ENCODE measurements at places on chromosomes 3 and 15. TPM values are rescaled to one million over a fixed set of nuclear protein-coding genes. Genes with fewer than 3 reads are reported as not detected.

- DNase-seq, result no peak
- H3K36me3 ChIP-seq, result no peaks in the 10 kb centered on the region
- no peak overlapping the region for H3K4me3 ChIP-seq
- no peaks in the 10 kb centered on the region for H3K27me3 ChIP-seq
Observed at GRCh38 chr15:76994496-76994895, 430 bp upstream of the PSTPIP1 start.

GRCh38 chr3:100982710-100983109 is 10.5 kb downstream of the ABI3BP start:
- peak; percentile 85 for DNase-seq
- peak overlapping the region; percentile 73 for H3K27ac ChIP-seq
- peaks cover 43% of the 10 kb centered on the region for H3K4me1 ChIP-seq

- H3K27ac ChIP-seq, result no peak overlapping the region
- peaks cover 57% of the 10 kb centered on the region for H3K36me3 ChIP-seq
- no peak overlapping the region for H3K4me3 ChIP-seq
Observed at GRCh38 chr3:52742418-52743041, 28.2 kb downstream of the NEK4 start.

DNA sequence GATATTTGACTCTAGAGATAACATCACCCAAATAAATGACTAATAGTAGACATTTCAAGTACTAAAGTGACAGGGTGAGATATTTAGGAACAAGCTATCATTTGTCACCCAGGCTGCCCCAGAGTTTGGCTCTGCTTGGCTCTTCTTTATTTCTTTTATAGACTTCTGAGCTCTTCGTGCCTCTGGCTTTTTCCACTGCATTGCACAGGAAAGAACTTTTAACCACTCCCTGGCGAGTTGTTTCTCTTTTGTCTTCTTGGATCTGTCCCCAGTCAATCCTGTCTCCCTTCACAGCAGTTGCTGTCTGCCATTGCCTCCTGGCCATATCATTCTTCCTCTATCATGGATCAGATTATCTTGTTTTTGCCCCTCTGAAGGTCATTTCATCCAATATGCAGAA is 339.2 kb upstream of the DCBLD2 start:
- no peaks in the 10 kb centered on the region for H3K4me1 ChIP-seq
- H3K36me3 ChIP-seq, result no peaks in the 10 kb centered on the region
- no peaks in the 10 kb centered on the region for H3K27me3 ChIP-seq
- H3K4me3 ChIP-seq, result no peak overlapping the region
- no peak overlapping the region for H3K27ac ChIP-seq

AVEN gene
- 20.0 TPM for total RNA-seq

PAK6 gene
- total RNA-seq, result 3.0 TPM

GRCh38 chr3:36077320-36077719 is 303.0 kb upstream of the STAC start:
- H3K4me1 ChIP-seq, result no peaks in the 10 kb centered on the region
- H3K27me3 ChIP-seq, result no peaks in the 10 kb centered on the region
- DNase-seq, result no peak
- no peak overlapping the region for H3K27ac ChIP-seq
- H3K36me3 ChIP-seq, result no peaks in the 10 kb centered on the region

- DNase-seq, result peak; percentile 60
- peak overlapping the region; percentile 8 for H3K4me3 ChIP-seq
- no peaks in the 10 kb centered on the region for H3K36me3 ChIP-seq
- H3K27me3 ChIP-seq, result peaks cover 35% of the 10 kb centered on the region
Observed at GRCh38 chr3:184604039-184604601, 42.5 kb downstream of the EPHB3 start.

GRCh38 chr3:58256061-58256460 is 18.5 kb downstream of the ABHD6 start:
- no peak overlapping the region for H3K4me3 ChIP-seq
- no peak for DNase-seq
- H3K36me3 ChIP-seq, result no peaks in the 10 kb centered on the region
- H3K27me3 ChIP-seq, result no peaks in the 10 kb centered on the region
- H3K27ac ChIP-seq, result no peak overlapping the region

TRAT1 gene
- total RNA-seq, result not detected

KCNMB3 gene
- 7.2 TPM for total RNA-seq

DNA sequence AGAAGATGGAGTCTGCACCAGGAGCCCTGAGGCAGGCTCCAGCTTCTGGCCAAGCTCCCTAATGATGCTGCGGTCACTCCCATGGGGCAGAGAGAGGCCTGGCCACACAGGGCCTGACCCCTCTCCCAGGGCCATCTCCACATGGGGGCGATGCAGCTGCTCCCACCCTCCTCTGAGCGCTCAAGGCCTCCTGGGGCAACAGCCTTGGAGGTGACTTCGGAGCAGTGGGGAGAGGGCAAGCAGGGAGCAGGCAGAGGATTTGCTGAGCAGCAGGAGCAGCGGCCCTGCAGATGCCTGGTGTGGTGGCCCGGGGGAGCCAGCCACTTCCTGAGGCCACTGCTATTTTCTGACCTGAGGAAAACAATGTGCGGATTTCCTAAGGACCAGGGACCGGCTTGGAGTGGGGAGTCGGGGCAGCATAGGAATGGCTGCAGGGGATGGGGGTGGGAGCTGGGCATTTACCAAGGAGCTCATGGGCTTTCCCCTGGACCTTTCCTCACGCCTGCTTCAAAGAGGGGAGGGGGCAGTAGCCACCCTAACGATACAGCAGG is 81.6 kb upstream of the RPL32 start:
- peaks cover 24% of the 10 kb centered on the region for H3K36me3 ChIP-seq
- no peaks in the 10 kb centered on the region for H3K4me1 ChIP-seq
- DNase-seq, result no peak
- H3K4me3 ChIP-seq, result no peak overlapping the region
- no peak overlapping the region for H3K27ac ChIP-seq

LIPH gene
- not detected for total RNA-seq

DNA sequence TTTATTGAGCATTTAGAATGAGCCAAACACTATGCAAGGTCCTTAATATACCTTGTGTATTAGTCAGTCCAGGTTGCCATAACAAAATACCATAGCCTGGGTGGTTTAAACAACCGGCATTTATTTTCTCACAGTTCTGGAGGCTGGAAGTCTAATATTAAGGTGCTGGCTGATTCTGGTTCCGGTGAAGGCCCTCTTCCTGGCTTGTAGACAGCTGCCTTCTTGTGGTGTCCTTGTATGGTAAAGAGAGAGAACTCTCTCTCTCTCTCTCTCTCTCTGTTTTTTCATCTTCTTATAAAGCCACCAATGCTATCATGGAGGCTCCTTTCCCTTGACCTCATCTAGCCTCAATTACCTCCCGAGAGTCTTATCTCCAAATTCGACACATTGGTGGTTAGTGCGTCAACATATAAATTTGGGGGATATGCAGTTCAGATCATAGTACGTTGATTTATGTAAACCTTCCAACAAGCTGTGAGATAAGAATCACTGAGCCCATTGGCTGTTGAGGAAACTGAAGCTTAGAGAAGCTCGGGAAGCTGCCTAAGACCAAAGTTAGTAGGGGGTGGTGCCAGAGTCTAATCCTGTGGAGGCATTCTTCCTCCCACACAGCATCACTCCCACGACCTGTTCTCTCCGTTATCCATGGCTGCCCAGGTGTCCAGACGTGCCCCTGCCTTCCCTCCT is 298.0 kb upstream of the PROK2 start:
- no peak overlapping the region for H3K4me3 ChIP-seq
- no peaks in the 10 kb centered on the region for H3K27me3 ChIP-seq
- no peak for DNase-seq
- H3K27ac ChIP-seq, result no peak overlapping the region
- no peaks in the 10 kb centered on the region for H3K4me1 ChIP-seq

DNA sequence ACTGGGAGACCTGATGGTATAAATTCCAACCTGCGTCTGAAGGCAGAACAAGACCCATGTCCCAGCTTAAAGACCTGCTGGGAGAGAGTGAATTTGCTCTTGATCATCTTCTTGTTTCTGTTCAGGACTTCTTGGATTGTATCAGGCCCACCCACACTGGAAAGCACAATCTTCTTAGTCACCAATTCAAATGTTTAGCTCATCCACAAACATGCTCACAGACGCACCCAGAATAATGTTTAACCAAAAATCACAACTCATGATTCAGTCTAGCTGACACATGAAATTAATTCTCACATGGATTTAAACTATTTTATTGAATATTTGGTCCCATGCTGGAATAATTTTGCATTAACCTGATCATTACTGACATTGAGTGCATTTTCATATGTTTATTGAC is 37.8 kb upstream of the GOLGA6L2 start:
- H3K4me3 ChIP-seq, result no peak overlapping the region
- no peak for DNase-seq

GRCh38 chr3:61912158-61912557 is 350.8 kb downstream of the PTPRG start:
- no peaks in the 10 kb centered on the region for H3K4me1 ChIP-seq
- no peaks in the 10 kb centered on the region for H3K27me3 ChIP-seq
- no peak overlapping the region for H3K4me3 ChIP-seq
- H3K36me3 ChIP-seq, result no peaks in the 10 kb centered on the region

DNA sequence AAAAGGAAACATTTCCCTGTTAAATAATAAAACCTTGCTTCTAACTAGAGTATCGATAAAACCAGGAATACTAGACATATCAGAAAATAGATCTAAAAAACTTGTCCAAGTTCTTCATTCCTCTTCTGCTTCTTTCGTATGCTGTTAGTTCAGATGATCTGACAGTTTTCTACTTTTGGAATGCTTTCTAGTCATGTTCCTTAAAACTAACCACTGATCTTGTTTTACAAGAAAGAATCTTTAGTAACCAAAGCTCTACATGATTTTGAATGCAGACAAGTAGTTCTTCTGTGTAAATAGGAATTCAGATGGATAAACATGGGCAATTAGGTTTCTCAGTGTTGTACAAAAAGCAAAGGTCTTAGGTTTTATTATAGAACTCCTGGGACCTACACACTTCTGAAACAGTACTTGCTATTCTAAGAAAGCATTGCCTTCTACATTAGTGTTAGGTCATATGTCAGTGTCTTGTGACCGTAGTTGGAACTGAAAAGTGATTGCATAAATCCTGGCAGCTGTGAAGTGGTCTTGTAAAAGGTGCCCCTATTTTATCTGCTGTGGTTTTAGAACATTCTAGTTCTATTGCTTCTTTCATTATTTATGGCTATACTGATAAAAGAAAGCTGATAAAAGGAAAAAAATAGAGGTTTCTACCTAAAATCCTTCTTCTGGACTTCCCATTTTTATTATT is 40.7 kb downstream of the SNRK start:
- no peaks in the 10 kb centered on the region for H3K36me3 ChIP-seq
- peak overlapping the region; percentile 69 for H3K27ac ChIP-seq
- no peak for DNase-seq
- H3K4me3 ChIP-seq, result no peak overlapping the region
- no peaks in the 10 kb centered on the region for H3K4me1 ChIP-seq

SI gene
- total RNA-seq, result not detected

DNA sequence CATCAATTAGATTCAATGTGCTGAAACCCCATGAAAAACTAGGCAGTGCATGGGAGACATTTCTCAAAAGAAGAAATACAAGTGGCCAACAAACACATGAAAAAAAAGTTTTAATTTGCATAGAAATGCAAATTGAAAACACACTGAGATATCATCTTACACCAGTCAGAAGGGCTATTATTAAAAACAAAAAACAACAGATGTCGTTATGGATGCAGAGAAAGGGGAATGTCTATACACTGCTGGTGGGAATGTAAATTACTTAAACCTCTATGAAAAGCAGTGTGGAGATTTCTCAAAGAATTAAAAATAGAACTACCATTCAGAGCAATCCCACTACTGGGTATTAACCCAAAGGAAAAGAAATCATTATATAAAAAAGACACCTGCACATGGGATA is 98.7 kb downstream of the CCNL1 start:
- H3K4me1 ChIP-seq, result peaks cover 24% of the 10 kb centered on the region
- H3K27me3 ChIP-seq, result no peaks in the 10 kb centered on the region
- H3K4me3 ChIP-seq, result no peak overlapping the region

- H3K4me3 ChIP-seq, result no peak overlapping the region
- H3K36me3 ChIP-seq, result no peaks in the 10 kb centered on the region
- H3K27me3 ChIP-seq, result no peaks in the 10 kb centered on the region
- no peak for DNase-seq
Observed at GRCh38 chr3:8254489-8254888, 247.1 kb upstream of the LMCD1 start.

- H3K4me1 ChIP-seq, result peaks cover 5% of the 10 kb centered on the region
- H3K27ac ChIP-seq, result peak overlapping the region; percentile 34
- H3K4me3 ChIP-seq, result no peak overlapping the region
Observed at GRCh38 chr3:143849854-143850549, 1.7 kb upstream of the SLC9A9 start.

DNA sequence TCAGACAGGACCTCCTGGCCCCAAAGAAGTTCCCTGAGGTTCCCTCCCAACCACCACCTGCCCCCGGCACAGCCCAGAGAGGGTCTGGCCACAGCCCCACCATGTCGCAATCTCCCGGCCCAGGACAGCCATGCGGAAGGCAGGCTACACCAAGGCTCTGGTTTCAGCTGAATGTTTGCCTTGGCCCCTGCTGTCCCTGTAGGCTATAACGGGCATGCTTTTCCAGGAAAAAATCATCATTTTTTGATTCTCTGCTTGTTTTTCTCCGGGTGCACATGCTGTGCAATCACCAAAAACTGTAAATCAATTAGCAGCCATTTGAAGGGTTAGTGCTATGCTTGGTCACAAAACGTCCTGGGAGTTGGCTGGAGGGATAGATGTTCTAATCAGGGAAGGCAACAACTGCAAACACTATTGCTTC is 142.7 kb upstream of the IGF1R start:
- no peak overlapping the region for H3K27ac ChIP-seq
- no peak overlapping the region for H3K4me3 ChIP-seq
- H3K4me1 ChIP-seq, result peaks cover 7% of the 10 kb centered on the region
- H3K36me3 ChIP-seq, result no peaks in the 10 kb centered on the region

Measured in sigmoid colon (tissue), 7 donors.